ENCODE measurements at places on chromosomes 7 and 10.

DNA sequence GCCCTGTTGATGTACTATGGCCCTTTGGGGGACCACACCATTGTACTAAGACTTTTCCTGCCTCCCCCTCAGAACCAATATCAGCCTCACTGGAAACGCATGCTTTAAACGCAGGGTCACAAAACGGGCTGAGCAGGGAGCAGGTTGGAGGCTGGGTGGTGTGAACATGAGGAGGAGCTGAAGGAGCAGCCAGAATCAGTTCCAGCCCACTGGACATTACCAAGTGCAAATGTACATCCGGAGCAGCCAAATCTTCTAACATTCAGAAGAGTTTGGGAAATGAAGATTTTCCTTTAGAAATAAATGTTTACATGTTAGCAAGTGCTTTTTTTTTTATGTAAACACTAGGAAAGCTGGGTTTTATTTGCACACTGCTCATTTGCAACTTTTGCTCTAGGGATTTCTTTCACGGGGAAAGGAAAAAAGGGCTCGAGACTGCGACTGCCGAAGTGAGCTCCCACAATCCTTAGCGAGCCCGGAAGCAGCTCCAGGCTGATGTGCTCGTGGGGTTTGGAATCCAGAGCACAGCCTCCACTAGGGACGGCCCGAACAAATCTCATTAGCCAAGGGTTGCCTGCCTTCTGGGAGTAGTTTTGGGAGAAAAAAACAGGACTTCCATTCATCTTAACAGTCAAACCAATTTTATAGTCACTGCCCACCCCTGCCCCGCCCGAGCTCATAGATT lies 108.0 kb upstream of the YAE1 start:
- peak; percentile 36 for DNase-seq

GRCh38 chr10:22345301-22346095 lies at the start of gene SPAG6:
Gene SPAG6 (plus strand): TSS chr10:22345496. CDS start chr10:22345612, 116 bp downstream.
- DNase-seq: peak; percentile 39

DNA sequence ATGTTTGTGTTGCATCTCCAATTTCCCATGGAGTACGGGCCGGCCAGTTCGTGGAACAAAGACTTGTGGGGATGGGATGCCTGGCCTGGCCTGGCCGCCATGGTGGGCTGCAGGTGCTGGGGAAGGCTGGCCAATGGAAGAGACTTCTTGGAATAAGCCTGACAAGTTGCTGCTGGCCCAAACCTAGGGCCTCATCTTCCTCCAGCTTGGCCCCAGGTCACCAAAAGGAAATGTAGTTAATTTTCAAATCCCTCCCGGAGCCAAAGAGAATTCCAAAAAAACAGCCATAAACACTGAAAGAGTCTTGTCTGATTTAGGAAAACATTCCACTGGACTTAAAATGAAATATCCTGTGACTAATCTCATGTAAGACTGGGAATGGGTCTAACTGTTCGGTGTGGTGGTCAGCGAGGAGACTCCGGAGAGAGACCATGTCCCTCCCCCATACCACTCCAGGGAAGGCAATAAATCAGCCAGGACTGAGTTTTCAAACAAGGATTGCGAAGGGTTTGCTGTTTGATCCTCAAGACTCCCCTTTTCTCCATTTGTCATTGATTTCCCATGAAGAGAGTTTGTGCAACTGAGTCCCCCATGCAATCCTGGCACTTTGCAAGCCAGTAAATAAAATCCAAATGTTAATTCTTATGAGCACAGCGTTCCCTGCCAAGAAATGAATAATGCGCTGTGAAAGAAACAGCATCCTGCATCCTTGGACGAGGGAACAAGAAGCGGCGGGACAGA lies 128.7 kb upstream of the HABP2 start:
- no peak for DNase-seq

GRCh38 chr10:1502451-1502850 lies 234.9 kb downstream of the ADARB2 start:
- no peak for DNase-seq

DNA sequence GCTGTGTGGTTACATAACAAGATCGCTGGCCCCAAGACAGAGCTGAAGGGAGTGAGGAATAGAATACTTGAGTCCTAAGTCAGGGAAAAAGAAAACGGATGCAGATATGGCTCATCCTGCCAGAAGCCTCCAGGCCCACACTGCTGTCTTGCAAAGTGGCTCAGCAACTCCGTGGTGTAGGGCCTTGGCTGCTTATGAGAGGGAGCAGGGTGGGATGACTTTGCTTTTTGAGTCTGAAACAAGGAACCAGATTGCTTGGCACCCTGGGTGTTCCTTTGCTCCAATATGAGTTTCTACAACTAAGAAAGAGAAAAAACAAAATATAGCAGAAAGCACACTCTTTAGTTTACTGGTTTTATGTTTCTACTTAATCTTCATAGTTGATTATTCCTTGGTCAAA lies 193.8 kb upstream of the WDR11 start:
- DNase-seq: no peak

DNA sequence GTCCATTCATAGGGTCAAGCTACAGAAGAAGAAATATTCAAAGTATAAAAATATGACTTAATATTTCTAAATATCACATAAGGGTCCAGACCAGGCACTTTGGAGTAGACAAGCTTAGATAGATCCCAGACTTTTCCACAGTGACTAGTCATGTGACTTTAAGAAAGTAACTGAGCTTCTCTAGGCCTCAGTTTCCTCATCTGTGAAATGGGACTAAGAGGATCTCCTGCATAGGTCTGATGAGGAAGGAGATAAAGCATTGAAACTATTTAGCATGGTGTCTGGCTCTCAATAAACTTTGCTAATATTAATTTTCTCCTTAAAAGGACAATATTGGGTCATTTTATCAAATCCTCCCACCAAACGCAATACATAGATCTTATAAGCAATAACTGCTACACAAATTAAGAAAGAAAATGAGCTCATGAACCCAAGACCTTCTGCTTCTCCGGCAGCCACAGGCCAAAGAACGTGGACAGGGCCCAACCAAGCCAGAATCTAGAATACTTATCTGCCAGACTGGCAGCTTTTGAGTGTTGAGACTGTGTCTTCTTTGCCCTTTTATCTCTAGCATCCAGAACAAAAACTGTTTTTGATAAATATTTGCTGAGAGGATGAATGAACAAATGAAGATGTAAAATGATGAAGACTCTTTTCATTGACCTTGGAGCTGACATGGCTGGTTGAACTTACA lies 1.6 kb upstream of the TARP start:
- no peak for DNase-seq

GRCh38 chr10:79137300-79137756 lies 68.6 kb downstream of the ZMIZ1 start:
- DNase-seq: no peak

GRCh38 chr10:34960983-34961382 lies 129.2 kb downstream of the CUL2 start:
- no peak for DNase-seq

GRCh38 chr7:111841596-111842205 lies 279.4 kb upstream of the IMMP2L start:
- DNase-seq: no peak

- no peak for DNase-seq
These were observed 414.7 kb upstream of the SEMA3C start for GRCh38 chr7:81333536-81333935.

- DNase-seq: peak; percentile 58
These were observed 22.1 kb upstream of the PRKAR1B start for GRCh38 chr7:749140-749551.

- DNase-seq: no peak
These were observed 170.4 kb downstream of the ARID5B start for GRCh38 chr10:62071846-62072281.

- no peak for DNase-seq
These were observed 1511.9 kb downstream of the REEP3 start for GRCh38 chr10:65032867-65033769.

GRCh38 chr10:118754556-118755423 lies at the start of gene CACUL1:
Gene CACUL1 (minus strand): TSS chr10:118754970. CDS start chr10:118754762, 208 bp downstream.
- peak; percentile 95 for DNase-seq

GRCh38 chr7:40874756-40875155 lies 740.0 kb downstream of the SUGCT start:
- no peak for DNase-seq
